Tibial artery (tissue), 4 donors: ENCODE measurements at places on chromosomes 2 and 18.

DNA sequence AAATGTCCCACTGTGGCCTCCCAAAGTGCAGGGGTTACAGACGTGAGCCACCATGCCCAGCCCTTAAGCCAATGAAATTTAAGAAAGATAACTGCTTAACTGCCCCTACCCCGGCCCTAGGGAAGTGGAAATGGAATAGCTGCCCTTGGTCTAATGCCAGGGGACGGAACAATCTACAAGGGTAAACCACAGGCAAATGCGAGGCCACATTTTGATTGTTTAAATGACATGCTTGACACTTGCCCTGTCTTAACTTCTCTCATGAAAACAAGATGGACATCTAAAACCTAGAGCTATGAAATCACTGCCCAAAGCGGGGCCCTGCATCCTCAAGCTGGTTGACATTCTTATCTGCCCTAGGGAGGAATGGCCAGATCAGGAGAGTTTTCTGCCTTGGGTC, 5.5 kb upstream of the ITSN2 start:
- no peak for DNase-seq

DNA sequence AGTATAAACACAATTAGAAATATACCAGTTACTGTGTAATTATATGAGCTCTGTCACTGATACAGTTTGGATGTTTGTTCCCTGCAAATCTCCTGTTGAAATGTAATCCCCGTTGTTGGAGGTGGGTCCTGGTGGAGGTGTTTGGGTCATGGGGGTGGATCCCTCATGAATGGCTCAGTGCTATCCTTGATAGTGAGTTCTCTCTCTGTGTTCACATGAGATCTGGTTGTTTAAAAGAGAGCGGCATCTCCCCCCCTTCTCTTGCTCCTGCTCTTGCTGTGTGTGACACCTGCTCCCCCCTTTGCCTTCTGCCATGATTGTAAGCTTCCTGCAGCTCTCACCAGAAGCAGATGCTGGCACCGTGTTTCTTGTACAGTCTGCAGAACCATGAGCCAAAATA, 24.1 kb downstream of the MTX2 start:
- DNase-seq: no peak

DNA sequence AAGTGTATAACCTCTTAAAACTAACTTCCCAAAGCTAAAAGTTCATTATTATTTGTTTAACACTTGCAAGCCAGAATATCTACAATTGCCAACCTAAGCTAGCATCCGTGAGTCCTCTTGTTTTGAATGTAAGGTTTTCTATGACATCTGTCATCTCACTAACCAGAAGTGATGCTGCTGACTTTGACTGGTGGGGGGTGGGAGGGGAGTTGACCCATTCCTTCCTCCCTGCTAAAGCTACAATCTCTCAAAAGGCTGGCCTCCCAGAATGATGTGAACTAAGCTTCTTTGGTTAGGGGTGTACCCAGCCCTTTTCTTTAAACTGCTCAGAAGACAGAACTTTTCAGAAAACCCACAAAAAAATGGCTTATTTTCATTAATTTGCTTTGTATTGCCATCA, 280.6 kb downstream of the ZEB2 start:
- no peak for DNase-seq

DNA sequence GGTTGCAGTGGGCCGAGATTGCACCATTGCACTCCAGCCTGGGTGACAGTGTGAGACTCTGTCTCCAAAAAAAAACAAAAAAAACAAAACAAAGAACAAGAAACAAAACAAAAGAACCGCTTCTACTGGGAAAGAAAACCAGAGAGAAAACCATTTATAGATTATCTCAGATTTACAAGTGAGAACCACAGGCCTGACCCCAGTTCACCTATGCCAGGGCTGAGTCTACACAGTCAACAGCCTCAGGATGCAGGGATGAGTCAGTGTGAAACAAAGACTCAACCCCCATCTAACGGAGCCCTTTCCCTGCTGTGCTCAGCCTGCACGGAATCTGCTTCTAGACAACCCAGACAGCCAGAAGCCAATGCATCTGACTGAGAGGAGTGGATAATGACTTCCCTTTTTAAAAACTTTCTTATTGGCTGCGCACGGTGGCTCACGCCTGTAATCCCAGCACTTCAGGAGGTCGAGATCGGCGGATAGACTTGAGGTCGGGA, 25.5 kb upstream of the YWHAQ start:
- DNase-seq: no peak

GRCh38 chr2:26737221-26737620, 26.9 kb upstream of the SLC35F6 start:
- DNase-seq: no peak

DNA sequence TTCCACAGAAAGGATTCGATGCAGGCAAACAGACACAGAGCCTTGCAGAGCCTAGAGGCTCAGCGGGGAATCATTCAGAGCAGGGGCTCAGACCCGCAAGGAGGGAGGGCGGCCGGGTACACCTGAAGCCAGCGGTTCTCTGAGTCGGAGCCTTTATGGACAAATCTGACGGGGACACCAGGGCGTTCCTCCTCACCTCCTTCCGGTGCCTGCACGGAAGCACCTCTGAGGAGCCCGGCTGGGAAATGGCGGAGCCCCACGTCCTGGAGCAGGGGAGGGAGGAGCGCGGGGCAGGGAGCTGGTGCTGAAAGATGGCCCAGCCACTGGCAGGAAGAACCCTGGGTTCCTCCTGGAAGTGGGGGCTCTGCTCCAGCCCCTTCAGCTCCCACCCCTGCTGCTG, 193.5 kb upstream of the ALKAL2 start:
- no peak for DNase-seq

DNA sequence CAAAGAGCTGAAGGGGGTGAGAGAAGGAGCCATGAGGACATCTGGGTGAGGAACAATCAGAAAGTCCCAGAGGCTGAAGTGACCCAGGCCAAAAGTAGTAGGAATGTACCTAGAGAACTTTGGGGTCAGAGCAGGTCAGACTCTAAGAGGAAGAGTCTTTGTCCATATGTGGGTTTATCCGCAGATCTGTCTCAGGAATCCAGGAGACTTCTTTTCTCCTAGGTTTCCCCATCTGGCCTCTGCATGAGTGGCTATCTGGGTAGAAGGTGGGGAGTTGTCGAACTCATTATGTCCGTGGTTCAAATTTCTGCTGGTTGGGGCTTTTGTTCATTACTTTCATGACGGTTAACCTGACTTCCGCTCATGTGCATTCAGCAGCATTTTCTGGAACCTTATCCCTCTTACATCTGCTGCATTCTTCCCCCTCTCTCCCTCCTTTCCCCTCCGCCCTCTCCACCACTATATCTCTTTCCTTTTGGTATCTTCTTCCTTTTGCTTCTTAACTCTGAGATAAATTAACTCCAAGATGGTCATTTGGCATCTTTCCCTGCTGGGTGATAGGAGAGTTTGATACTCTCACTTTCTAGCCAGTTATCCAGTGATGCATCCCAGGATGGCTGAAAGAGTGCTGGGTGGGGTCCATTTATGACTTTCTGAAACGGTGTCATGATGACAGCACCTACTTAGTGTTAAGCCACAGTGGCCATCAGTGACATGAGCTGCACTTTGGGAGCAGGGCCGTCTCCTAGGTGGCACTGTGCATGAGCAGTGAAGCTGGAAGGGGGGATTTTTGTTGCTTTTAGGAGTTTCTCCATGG, 2.1 kb downstream of the LIPG start:
- DNase-seq: no peak

- DNase-seq: no peak
Measured at GRCh38 chr2:124027182-124027581, 2.1 kb downstream of the CNTNAP5 start.

DNA sequence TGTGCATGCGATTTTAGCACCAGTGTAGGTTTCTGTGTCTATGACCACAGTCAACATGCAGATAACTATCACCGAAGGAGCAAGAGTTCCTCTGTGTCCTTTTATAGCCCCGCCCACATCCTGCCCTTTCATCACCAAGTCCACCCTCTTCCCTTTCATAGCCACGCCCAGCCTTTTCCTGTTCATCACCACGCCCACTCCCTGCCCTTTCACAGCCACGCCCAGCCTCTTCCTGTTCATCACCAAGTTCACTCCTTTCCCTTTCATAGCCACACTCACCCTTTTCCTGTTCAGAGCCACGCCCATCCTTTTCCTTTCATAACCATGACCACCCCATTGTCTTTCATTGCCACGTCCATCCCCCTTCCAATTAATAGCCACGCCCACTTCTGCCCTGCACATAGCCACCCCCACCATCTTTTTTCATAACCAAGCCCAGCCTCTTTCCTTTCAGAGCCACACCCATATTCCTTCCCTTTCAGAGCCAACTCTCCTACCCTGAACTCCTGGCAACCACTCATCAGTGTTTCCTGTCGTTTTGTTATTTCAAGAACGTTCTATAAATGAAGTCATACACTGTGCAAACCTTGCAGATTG, 273.9 kb downstream of the MYT1L start:
- peak; percentile 62 for DNase-seq

GRCh38 chr2:114609801-114610200, 167.4 kb downstream of the DPP10 start:
- no peak for DNase-seq

GRCh38 chr2:115160531-115161080, 718.2 kb downstream of the DPP10 start:
- DNase-seq: no peak

- peak; percentile 91 for DNase-seq
Measured at GRCh38 chr2:229416116-229416694, 145.1 kb upstream of the PID1 start.

DNA sequence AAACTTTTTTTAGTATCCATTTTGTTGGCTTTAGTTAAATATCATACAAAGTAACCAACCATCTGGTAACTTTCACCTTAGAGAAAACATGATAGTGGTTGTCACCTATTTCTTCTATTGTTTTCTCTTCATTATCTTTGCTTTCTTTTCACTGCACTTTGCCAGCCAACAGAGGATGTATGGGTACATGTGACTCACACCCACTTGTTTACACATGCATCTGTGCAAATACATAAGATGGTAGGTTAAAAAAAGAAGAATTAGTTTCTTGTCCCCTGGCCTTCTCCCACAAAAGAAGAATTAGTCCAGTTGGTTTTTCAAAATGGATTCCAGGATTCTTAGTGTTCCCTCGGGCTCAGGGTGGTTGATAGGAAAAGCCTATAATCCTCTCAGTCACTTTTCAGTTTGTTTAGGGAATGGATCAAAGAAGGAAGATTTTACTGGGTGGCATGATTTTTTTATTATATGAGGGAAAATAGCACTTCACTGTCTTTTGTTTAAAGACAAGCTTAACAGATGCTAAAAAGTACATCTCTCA, 46.6 kb downstream of the CDK15 start:
- DNase-seq: no peak

- no peak for DNase-seq
Measured at GRCh38 chr2:223068071-223068470, 16.1 kb downstream of the KCNE4 start.

DNA sequence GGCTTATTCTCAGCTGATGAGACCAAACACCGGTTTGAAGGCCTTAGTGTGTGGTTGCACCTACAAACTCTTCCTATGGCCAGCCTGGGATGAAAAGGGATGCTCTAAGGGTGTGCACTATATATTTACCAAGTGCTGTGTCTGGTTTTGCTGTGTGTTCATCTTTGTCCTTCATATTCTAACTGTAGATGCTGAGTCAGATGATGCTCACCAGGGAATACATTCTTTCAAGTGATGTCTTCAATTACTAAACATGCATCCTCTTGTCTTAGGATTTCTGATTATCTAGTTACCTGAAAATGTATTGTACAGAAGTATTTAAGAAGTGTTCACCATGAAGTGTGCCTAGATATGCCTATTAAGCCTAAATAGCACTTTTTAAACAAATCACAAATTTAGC, 1111.6 kb upstream of the ZEB2 start:
- DNase-seq: no peak

DNA sequence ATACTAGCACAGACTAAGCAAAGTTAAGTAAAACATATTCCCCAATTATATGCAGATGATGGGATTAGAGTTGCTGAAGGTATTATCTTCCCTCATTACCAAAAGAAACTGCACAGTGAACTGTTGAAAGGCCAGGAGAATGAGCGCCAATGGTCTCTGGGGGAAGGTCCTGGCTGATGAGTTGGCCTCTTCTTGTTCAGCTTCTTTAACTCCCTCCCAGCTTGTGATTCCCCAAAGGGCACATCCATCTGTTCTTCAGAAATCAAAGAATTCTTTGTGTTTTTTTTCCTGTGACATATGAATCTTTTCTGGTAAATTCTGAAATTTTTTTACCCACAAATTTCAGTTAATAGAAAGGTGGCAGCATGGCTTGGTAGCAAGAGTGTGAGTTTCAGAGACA, 667.6 kb downstream of the CNTNAP5 start:
- DNase-seq: no peak

GRCh38 chr2:133835821-133836619, 267.8 kb upstream of the NCKAP5 start:
- no peak for DNase-seq

- DNase-seq: peak; percentile 23
Measured at GRCh38 chr2:20470211-20470610, 23.3 kb downstream of the RHOB start.

GRCh38 chr2:217714287-217714751, 288.5 kb downstream of the TNS1 start:
- peak; percentile 84 for DNase-seq

DNA sequence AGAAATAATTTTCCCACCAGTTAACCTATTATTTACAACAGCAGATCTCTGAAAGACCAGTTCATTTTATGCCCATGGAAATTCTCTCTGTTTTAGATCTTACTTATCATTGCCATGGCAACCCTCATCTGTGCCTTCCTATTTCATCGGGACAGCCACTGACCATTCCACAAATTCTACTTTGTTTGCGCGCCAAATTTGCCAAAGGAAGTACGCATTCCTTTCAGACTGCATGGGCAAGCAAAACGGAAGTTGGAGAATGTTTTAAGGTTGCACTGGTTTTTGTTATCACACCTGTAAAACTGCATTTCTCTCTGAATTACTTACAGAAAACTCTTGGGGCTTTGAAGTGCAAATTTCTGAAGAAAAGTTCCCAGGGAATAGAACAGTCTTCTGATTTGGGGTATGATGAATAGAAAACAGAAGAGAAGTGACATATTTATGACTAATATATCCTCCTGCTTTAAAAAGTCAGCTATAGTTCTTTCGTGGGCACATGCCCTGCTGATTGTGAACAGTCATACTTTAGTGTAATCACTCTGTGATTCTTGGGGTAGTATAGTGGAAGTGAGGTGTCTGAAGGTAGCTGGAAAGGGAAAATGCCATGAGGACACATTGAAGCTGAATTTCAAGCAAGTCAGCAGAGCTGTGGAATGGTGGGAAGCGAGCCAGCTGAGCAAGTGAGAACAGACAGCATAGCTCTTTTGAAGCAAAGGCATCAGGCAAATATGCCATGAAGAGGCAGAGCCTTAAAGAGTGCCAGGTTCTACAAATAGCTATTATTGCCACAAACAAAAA, 20.9 kb downstream of the NETO1 start:
- DNase-seq: no peak
